T-cell (primary cell): ENCODE measurements at places on chromosomes 6 and 20.
A peak's percentile ranks its signal among the peaks of the same experiment; 100 is the strongest.

GRCh38 chr6:127857051-127857637 lies 43.7 kb downstream of the THEMIS start:
- no peak for DNase-seq

DNA sequence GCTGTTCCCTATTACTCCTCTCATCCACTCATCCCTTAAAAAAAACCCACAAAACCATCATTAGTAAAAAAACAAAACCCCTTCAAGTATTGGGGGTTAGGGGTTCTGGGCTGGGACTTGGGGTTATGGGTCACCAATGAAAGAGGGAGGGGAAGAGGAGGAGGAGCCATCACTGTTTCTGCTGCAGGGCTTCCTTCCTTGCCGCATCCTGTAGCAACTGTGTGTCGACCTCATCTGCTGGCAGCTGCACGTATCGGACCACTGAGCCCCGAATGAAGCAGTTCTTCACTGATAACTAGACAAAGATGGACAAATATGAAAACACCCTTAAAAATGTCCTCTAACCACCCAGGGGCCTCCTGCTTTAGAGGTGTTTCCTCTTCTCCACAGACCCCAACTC lies 2.0 kb upstream of the VARS1 start:
- DNase-seq: no peak

DNA sequence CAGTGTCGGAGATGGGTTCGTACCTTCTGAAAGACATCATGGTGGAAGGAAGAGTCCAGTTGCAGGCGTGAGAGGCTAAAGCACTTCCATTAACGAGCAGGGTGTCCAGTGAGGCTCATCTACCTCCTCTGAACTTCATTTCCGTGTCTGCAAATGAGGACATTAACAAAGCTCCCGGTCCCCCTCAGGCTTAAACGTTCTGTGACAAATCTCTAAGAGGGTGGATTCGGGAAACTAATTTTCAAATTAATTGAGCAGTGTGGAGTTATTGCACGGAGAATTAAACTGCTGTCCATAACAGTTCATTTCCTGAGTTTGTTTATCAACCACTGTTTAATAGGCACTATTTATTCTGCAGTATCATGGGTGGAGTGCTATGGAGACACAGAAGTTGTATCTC lies 68.2 kb downstream of the TRMT6 start:
- DNase-seq: no peak

GRCh38 chr6:152309648-152310047 lies 327.5 kb downstream of the SYNE1 start:
- DNase-seq: peak; percentile 67

DNA sequence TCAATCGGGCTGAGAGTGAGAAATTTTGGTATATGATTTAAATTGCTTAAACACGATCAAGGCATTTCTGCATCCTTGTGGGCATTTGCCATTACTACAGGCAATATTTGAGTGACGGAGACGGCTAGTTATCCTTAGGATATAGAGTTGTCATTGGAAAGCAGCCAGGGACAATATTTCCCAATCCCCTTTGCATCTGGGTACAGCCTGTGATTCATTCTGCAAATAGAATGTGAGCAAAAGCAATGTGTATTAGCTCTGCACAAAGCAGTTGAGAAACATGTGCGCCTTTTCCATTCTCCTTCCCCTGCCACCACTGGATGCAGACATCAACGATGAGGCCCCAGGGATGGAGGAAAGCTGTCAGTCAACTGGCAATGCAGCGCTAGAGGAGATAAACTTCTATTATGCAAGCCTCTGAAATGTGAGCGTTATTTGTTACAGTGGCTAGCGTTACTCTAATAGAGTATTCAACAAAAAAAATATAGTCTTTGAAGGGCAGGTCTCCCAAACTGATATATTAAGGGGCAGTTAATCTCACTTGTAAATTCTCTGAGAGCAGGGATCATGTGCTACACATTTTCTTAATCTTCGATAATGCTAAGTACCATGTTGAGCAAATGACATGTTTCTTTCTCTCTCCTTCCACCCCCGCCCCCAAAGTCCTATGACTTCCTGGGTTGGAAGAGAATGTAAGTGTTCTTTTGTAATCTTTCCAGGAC lies 37.1 kb upstream of the NCOA3 start:
- DNase-seq: no peak

DNA sequence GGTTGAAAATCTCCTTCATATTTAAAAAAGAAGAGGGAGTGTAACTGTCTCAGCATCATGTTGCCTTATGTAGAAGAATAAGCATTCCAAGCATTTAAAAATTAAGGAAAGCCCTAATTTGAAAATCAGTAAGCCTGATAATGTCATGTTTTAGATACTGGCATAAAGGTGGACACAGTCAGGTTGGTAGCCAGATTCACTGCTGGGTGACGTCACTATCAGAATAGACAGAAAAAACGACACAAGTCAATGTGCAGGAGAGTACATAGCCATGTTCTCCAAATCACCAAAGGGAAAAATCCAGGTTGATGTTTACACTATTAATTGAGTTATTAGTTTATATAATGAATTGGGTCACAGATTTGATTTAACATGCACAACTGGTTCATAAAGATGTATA lies 50.8 kb upstream of the POU3F2 start:
- no peak for DNase-seq

DNA sequence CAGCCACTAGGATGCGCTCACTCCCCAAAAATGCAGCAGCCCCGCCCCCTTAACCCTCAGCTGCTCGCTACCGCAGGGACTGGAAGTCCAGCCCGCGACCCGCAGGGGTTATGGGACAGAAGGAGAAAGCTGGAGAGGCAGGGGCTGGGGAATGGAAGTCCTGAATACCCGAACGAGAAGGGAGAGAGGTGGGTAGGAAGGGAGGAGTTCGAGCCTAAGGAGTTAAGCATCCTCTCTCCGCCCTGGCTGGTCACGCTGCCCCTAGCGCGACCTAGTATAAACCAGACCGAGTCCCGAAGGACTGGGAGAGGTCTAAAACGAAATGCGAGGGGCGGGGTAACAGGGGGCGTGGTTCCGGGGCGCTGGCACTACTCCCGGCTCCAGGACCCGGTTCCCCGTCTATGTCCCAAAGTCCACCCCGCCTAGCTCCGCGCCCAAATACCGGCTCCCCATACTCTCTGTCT lies 448 bp upstream of the DDAH2 start:
- DNase-seq: peak; percentile 78

- no peak for DNase-seq
Observed at GRCh38 chr6:168408504-168409136, 32.4 kb upstream of the SMOC2 start.

DNA sequence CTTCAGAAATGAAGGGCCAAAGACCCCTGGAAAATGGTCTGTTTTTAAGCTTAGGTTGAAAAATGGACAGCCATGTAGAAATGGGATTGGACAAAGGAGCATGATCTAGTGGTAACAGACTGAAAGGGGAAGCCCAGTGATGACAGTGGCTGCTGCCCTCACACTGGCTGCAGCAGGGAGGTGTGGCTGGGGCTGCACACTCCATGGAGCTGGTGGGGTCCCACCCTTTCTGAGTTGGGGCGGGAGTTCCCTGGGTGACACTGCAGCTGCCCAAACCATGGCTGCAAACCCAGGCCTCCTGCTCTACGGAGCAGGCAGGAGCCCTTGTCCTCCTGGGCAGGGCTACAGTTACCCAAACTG lies 8.5 kb upstream of the PACSIN1 start:
- DNase-seq: no peak

- DNase-seq: no peak
Observed at GRCh38 chr6:136562211-136562610, 12.0 kb upstream of the MAP7 start.

- no peak for DNase-seq
Observed at GRCh38 chr20:54021446-54022235, 48.8 kb downstream of the BCAS1 start.

GRCh38 chr20:53768329-53768728 lies 174.7 kb upstream of the ZNF217 start:
- no peak for DNase-seq

DNA sequence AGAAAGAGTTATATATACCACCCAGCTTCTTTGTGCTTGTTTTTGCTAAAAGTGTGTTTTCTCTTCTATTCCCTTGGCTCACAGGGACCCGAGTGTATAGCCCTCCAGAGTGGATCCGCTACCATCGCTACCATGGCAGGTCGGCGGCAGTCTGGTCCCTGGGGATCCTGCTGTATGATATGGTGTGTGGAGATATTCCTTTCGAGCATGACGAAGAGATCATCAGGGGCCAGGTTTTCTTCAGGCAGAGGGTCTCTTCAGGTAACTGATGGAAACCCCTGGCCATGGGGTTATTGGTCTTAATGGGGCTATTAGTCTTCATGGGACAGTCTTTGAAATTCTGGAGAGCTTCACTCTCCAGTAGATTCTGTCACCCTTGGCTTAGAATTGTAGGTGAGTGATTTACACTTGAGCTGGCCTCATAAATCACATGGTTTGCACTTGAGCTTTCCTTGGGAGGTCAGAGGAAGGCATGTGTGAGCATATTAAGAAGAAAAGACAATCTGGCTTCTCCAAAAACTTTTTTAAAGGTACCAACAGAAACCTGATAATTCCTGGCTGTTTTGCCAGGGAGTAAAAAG lies 3.0 kb downstream of the PIM1 start:
- no peak for DNase-seq

- no peak for DNase-seq
Observed at GRCh38 chr6:108961985-108962384, 113.8 kb downstream of the ARMC2 start.

- no peak for DNase-seq
Observed at GRCh38 chr20:46933150-46933549, 38.5 kb downstream of the EYA2 start.

- no peak for DNase-seq
Observed at GRCh38 chr20:62172666-62173065, 10.2 kb upstream of the MTG2 start.

GRCh38 chr20:58228484-58229197 lies at the start of gene ANKRD60:
Gene ANKRD60, minus strand, starts transcription at chr20:58228653. Its CDS starts 0 bp downstream, at chr20:58228653.
- DNase-seq: peak; percentile 82

DNA sequence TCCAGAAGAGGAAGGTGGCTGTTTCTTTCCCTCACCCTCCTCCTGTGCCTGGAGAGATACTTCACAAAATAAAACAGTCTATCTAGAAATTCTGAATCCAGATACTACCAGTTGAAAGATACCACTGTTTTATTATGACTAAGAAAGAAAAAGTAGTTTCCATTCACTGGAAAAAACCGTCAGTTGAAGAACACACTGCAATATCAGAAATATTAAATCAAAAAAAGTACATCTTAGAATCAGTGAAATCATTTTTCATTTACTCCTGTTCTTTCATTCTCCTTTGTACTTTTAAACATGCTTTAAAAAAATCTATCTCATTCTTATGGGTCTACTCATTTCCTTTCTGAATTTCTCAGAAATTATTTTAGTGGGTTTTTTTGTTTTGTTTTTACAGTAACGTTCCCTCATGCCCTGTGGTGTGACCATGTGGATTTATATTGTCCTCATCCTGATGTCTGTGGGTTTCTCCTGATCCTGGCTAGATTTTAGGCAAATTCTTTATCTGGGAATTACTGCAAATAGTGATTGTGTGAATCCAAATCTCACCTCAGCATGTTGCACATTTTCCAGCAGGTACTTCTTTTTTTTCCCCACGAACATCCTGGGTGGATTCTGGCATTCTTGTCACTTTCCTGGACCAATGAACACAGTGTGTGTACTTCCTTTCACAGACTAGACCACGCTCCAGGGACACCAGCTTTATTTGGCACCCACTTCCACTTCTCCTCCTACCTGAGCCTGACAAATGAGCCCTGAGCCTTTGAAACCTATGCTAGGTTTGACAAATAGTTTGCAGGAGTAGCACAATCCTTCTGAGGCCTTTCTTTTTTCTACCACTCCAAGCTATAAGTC lies 114.0 kb upstream of the LAMP5 start:
- no peak for DNase-seq

DNA sequence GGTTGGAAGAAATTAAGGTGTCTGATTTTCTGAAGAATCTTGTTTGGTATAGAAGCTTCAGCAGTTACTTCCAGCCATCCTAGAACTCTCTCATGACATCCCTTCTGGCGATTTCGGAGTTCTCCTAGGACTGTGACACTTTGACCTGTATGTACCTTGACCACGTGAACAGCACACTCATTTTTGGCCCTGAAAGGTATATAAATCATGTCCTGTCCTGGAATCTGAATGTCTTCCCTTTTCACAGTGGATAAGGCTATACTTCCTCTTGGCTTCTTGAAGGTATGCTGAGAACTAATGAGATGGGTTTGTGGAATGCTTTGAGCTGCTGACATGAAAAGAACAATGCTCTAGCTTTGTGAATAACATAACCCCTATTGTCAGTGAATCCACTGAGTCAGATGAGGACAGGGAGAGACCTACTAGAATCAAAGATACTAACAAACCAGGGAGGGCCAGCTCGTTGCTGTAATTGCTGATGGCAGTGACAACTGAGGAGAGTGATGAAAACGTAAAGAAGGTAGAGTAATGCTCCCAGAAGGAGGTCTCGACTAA lies 6.0 kb upstream of the ZDHHC14 start:
- no peak for DNase-seq

DNA sequence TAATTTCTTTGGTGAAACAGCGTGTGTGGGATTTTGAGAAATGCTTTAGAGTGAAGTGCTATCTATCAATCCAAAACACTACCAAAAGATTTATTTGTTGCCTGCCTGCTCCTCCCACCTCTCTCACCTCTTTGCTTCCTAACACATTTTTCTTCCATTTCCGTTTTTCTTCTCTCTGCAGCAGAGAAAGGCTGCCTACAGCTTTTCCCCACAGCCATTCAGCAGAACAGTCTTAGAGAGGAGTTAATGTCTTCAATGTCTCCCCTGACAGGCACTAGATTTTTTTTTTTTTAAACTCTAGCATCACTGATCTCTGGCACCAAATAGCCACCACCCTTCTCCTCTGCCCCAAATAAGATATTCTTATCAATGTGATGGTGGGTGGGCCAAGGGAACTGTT lies 327.8 kb upstream of the MAN1A1 start:
- DNase-seq: no peak

GRCh38 chr6:73768558-73768957 lies 72.6 kb downstream of the CD109 start:
- DNase-seq: no peak

- no peak for DNase-seq
Observed at GRCh38 chr6:89483111-89483720, 50.3 kb downstream of the ANKRD6 start.
